ENCODE measurements at places on chromosomes 6 and 20.

DNA sequence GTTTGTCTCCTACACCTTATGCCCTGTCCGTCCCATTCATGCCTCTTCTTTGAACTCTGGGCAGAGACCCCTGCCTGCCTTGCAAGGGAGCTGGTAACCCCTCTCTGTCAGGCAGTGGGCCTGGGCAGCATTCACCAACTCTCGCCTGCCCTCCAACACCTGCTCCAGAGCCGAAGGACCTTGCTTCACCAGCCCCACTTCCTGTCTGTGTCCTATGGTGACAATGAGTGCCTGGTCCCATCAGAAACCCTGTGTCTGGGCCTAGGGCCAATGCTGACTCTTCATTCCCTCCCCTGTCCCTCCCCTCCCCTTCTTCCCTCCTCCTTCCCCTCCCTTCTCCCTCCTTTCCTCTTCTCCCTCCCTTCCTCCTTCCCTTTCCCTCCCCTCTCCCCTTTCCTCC, 22.8 kb upstream of the PCMTD2 start:
- no peak for DNase-seq

GRCh38 chr6:3594201-3594600, 137.4 kb upstream of the SLC22A23 start:
- DNase-seq, result no peak

DNA sequence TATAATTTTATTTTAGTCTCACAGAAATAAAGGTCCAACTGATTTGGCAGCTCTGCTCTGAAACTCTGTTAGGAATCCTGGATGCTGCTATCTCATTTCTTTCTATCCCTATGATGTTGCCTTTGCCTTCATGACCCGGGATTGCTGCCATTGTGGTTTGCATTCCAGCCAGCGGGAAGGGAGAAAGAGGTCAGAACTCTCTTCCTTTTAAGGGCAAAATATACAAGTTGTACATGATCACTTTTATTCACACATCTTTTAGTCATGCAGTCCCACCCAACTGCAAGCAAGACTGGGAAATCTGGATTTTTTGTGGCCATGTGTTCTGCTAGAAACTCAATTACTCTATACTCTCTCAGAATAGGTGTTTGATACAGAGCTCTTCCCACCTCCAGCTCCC, 263.1 kb upstream of the ZFP64 start:
- no peak for DNase-seq

DNA sequence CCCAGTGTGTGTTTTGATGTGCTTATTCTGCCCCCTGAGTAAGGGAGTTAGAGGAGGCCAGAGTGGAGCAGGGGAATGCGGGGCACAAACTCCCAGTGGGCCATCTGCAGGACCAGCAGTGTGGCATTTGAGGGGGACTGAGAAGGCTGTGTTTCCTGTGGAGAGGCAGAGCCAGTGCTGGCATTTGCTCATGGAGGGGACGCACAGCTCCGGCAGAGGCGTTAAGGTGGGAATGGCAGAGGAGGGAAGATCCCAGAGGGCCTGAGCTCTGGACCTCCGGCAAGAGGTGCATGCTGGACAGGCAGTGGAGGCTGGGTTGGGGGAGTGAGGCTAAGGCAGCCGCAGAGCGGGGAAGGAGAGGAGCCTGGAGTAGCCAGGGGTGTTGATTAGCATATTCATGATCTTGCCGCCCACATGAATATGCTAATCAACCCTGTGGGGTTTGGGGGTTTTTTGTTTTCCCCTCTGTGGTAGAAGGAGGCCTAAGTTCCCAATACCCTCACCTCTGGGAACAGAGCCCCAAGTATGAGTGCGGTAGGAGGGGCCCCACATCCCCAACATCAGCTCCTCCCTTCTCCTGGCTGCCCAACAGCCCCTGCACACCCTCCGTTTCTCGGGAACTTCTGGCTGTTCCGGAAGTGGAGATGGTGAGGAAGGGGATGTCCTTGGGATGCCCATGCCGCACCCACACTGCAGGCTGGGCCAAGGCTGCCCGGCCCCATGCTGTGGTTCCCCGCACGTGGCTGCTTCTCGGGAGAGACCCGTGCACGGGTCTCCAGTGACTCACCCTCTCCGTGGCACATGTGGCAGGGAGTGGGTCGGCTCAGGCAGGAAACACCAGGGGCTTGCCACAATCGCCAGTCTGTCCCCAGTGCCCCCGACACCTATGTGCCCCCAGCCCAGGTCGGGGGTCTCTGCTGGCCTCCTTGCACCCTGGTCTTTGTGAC, 33.8 kb downstream of the DLGAP4 start:
- DNase-seq, result peak; percentile 17

GRCh38 chr6:127462376-127462775, 3.2 kb upstream of the KIAA0408 start:
- DNase-seq, result no peak

DNA sequence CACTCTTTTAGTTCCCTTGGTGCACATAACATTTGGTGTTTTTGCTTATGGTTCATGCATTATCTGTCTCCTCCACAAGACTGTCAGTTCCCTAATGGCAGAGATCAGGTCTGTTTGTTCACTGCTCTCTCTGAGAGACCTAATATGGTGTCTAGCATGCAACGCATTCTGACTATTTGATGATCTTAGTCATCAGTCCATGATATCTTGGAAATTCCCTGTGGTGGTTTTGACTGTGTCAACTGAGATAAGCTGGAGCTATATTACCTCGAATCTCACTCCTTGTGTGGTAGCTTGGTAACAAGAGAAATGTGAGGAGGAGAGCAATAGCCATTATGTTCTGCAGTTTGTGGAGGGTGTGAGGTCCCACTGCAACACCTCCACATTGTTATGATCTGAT, 229.8 kb downstream of the FRK start:
- no peak for DNase-seq

GRCh38 chr20:48175261-48175660, 390.0 kb upstream of the SULF2 start:
- no peak for DNase-seq

DNA sequence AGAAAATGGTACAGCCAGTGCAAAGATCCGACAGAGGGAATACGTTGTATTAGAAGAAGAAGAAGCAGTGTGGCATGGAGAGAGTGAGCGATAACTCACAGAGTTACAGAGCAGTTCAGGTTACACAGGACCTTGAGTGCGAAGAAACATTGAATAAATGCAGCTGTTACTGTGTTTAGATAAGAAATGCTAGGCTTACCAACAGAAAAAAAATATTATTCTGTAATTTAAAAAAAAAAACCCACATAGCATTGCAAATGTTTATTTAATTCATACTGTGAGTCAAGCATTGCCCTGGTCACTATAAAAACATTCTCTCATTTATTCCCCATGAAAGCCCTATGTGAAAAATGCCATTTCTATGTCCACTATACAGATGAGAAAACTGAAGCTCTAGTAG, 373.4 kb upstream of the EPHA7 start:
- DNase-seq, result no peak

GRCh38 chr6:24861934-24862333, 63.2 kb upstream of the ARMH2 start:
- no peak for DNase-seq

DNA sequence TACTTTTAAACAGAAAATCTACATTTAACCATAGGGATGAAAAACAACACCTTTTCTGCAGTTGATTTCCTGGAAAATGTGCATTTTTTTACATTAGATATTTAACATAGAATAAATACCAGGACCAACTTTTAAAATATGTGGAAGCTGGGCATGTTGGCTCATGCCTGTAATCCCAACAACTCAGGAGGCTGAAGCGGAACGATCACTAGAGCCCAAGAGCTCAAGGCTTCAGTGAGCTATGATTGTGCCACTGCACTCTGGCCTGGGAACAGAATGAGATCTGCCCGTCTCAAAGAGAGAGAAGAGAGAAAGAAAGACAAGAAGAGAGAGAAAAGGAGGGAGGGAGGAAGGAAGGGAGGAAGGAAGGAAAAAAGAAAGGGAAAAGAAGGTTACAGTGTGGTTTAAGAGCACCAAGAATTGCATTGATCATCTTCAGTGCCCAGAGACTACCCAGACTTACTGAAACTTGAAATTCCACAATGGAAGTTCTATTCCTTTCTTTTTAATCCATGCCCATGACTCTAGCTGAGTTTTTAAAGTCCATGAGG, 189.4 kb upstream of the ARID1B start:
- no peak for DNase-seq

DNA sequence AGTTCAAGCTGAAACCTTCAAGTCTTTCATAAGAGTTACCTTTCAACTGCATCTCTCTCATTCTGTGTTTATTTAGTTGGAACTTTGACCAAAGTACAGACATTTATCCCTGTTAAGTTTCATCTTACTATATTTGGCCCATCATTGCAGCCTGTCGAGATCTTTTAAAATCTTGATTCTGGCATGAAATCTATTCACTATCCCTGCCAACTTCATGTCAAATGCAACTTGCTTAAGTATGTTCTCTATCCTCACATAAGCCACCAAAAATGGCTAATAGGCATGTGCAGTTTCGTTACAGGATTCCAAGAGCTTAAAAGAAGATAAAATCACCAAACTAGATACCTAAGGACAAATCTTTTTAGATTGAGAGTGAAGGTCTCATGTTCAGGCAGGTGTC, 117.5 kb upstream of the KCNQ5 start:
- DNase-seq, result no peak

GRCh38 chr20:18986146-18986830, 172.7 kb downstream of the SCP2D1 start:
- DNase-seq, result no peak

GRCh38 chr6:72564231-72564630, 57.6 kb upstream of the KCNQ5 start:
- DNase-seq, result no peak

DNA sequence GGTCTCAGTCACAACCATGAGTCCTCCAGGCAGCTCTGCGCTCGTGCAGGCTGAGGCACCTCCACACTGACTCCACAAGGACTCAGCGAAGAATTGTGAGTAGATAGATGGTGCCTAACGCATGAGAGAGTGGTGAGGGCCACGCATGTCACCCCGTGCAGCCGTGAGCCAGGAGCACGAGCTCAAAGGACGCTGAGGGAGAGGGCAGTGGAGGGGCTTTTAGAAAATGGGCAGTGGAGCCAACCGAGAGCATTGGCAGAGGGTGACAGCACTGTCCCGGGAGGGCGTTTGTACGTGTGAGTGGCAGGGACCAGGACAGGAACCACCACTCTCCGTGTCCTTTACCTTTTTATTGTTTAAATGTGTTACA, 105.6 kb downstream of the PSMB1 start:
- no peak for DNase-seq

GRCh38 chr20:14685183-14685582, 347.8 kb upstream of the FLRT3 start:
- DNase-seq, result no peak

DNA sequence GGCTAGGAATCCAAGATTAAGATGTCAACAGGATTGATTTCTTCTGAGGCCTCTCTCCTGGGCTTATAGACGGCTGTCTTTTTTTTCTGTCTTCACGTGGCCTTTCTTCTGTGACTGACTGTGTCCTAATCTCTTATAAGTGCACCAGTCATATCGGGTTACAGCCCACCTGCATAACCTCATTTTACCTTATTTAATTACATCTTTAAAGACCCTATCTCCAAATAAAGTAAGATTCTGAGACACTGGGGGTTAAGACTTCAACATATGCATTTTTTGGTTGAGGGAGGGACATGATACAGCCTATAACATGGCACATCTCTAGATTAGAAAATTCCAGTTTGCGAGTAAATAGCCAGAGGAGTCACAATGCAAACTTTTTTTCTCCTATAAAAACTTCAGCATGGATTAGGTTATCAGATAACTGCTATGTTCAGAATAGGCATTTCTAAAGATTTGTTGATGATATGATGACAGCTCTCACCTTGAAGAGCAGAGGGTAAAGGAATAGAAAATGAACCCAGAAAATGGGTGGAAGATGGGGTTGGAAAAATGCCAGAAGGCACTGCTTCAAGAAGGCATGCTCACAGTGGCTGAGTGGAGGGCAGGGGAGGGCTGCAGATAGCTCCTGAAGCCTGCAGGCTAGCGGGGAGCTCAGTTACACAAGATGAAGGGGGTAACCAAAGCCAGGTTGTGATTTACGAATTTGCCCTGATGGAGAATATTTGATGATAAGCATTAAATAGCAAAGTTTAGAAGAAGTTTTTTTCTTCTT, 8.7 kb upstream of the PDE7B start:
- DNase-seq, result no peak

DNA sequence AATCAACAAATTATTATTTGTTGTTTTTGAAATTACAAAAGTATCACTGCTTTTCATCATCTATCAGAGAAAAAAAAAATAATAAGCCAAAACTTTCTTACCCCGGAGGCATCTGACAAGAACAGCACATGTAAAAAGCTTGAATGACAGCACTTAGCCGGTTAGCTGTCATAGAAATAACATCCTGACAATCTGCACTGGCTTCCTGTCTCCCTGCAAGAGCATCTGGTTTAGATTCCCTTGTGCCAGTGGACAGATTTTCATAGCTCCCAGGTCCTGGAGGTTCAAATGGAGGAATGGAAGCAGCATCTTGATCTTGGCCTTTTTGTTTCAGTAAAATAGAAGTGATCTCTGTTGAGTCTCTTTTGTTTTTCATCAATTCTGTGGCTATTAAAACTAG, 74.8 kb downstream of the HACE1 start:
- no peak for DNase-seq

DNA sequence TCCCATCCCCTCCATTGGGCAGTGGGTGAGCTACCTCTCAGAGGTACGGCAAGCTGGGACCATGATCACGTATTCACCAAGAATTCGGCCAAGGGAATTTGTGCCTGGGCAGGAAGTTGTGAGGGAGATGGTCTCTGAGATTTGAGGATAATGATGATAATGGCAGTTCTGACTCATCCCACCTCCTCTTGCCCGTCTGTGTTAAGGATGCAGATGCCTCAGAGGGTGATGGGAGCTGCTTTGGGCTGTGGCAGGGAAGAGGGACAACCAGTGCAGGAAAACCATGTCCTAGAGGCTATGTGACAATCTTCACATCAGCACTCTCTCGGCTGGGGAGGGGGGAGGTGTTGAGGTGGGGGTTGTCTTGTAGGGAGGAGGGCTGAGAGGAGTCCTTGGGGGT, 4.3 kb downstream of the TGM6 start:
- no peak for DNase-seq

DNA sequence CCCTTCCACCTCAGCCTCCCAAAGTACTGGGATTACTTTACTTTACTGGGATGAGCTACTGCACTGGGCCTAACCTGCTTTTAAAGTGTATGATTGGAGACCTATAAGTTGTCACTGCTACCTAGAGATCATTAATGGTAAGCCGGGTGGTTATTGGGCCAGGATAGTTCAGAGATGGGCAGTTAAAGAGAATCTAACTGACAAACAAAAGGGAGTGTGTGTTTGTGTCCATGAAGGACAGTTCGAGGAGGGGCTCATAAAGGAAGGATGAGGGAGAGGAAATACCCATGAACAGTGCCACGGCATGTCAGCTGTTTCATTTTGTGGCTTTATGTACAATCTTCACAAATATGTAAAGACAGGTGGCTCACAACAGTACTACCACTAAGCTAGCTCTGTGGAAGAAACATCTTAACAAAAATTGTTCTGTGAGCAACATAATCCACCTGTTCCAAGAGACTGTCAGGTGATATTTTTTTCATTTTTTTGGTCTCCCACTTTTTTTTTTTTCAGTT, 69.7 kb upstream of the FAM8A1 start:
- DNase-seq, result no peak

DNA sequence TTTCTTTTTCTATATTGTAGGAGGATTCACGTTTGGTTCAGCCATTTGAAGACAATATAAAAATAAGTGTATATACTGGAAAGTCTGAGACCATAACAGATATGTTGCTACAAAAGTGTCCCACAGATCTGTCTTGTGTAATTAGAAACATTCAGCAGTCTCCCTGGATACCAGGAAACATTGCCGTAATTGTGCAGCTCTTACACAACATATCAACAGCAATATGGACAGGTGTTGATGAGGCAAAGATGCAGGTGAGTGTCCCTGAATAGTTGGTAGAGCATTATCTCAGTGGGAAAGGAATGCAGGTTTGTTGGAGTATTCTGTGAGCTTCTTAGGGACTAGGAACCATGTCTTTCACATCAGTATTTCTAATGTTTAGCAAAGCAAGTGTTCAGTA, 18.3 kb upstream of the ADGRF4 start:
- DNase-seq, result no peak

All from stimulated activated CD8-positive, alpha-beta memory T cell treated with anti-CD3 and anti-CD28 coated beads, Interleukin-2, amount 100 ng/mL, for 48 hours (primary cell).